ENCODE measurements at places on chromosomes 4 and X.

GRCh38 chr4:74244049-74244448 lies 64.2 kb upstream of the EPGN start:
- no peak for DNase-seq

- DNase-seq, result no peak
Observed at GRCh38 chr4:20313237-20314030, 61.7 kb downstream of the SLIT2 start.

GRCh38 chrX:38452603-38453002 lies 100.2 kb downstream of the OTC start:
- no peak for DNase-seq

DNA sequence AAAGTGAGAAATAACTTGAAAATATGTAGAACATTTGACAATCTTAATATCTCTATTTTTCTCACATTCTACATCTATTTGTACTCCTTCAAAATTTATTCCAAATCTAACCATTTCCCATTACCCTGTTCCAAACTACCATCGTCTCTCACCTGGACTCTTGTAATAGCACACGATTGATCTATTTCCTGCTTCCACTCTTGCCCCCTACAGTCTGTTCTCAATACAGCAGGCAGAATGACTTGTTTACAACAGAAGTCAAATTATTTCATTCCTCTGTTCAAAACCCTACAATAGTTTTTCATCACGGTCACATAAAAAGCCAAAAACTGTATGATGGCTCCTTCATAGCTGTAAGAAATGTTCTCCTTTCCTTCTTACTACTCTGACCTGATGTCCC lies 21.1 kb upstream of the LUZP4 start:
- DNase-seq, result no peak

DNA sequence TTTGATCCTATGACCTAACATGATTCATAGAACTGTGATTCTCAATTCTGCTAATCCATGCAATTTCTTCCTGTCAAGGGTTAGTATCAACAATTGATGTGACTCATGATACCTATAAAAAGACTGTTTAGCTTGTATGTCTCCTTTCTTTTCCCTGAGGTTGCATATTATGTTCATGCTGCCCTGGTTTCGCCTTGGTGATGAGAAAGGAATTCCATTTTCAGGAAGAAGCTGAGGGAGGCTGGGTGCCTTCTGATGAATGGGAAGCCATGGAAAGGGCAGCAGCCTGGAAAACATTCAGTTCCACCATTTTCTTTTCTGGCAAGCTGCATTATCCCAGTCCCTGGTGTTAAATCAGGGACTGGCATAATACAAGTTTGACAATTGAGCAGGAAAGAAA lies 976.5 kb downstream of the RPA4 start:
- DNase-seq, result no peak

DNA sequence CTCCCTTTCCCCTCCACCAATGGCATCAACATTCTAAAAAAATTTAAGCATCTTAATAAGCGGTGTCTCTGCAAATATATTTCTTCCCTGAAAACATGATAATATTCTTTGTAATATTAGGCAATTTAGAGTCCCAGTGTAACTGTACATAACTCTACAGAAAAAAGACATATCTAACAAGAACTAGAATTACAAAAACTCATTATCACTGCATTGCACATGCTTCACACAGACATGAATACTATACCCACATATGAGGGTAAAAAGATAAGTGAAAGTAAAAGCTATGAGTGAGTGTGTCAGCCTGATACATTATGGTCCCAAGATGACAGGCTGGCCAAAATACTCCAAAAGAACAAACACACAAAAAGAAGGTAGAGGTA lies 2.4 kb upstream of the FGB start:
- no peak for DNase-seq

DNA sequence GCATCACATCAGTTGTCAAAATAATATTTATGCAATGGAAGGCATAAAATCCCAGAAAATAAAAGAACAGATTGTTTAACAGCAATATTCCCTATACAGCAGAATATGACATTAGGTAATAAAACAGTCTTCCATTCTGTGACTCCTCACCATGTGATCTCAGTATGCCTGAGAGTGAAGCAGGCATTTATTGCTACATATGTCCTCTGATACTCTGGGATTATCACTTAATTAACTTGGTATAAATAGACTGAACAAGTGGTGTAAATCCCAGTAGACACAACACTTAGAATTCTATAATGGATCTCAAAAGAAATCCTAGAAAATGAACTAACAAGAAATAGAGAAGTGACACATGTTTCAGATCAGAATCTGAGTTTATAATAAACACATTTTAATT lies 841.3 kb downstream of the PDHA2 start:
- DNase-seq, result no peak
